ENCODE measurements at places on chromosomes 7 and 10.

GRCh38 chr7:148708026-148708885, 9.6 kb downstream of the CUL1 start:
- no peak for DNase-seq

DNA sequence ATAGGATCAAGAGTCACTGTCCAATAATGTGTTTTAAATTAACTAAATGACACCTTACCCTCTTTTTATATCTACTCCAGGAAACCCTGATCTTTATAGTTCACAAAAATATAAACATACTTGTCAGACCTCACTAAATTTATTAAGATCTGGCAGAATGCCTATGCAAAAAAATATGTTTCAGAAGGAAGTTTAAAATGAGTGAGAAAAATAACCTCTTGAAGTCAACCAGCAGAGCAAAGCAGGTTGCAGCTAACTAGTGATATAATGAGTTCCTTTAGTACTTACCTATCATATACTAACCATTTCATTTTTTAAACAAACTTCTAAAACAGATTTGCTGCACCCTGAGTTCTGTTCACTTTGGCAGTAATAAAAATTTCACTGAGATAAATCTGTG, 14.0 kb upstream of the HGF start:
- DNase-seq: no peak

DNA sequence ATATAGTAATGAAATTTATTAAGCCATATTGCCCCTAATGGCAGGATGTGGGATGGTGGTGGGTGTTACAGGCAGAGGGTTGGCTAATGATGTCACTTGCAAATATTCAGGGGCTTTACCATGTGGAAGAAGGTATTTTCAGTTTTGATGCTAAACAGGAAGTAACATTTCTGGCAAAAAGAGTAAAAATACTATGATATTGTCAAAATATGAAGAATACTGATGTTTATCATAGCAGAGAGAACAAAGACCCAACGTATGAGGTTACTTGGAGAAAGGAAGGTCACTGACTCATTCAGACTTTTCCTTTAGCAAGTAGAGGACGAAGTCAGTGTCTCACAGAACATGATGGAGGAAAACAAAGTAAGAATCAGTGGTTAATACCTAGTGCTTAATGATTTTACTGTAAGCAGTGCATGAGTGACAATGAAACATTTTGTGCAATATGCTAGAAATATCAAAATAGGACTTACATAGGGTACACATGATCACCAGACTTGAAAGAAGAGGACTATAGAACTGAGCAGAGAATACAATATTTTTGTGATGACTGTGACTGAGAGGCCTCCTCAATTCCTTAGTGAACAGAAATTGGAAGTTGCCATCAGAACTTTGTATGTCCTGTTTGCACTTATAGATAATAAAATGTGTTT, 89.7 kb upstream of the STEAP4 start:
- DNase-seq: no peak

DNA sequence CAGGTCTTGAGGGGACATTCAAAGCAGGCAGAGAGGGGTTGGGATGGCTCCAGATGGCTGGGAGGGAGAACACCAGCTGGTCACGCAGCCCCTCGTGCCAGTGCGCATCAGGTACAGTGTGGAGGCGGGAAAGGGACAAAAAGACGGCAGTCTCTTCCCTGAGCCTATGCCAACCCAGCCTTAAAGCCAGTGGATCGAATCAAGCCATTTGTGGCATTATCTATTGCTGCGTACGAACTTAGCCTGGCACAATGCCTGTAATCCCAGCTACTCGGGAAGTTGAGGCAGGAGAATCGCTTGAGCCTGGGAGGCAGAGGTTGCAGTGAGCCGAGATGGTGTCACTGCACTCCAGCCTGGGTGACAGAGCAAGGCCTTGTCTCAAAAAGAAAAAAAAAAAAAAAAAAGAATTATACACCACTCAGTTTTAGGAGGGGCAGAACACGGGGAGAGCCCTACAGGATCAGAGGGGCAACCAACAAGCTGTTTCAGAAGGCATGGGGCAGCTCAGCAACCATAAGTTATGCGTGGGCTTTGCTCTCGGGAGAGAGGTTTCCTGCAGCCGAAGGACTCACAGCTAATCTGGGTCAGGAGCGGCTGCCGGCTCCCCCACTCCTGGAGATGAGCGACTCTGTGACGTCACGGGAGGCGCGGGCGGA, 356 bp upstream of the NDUFB2 start:
- DNase-seq: peak; percentile 98

DNA sequence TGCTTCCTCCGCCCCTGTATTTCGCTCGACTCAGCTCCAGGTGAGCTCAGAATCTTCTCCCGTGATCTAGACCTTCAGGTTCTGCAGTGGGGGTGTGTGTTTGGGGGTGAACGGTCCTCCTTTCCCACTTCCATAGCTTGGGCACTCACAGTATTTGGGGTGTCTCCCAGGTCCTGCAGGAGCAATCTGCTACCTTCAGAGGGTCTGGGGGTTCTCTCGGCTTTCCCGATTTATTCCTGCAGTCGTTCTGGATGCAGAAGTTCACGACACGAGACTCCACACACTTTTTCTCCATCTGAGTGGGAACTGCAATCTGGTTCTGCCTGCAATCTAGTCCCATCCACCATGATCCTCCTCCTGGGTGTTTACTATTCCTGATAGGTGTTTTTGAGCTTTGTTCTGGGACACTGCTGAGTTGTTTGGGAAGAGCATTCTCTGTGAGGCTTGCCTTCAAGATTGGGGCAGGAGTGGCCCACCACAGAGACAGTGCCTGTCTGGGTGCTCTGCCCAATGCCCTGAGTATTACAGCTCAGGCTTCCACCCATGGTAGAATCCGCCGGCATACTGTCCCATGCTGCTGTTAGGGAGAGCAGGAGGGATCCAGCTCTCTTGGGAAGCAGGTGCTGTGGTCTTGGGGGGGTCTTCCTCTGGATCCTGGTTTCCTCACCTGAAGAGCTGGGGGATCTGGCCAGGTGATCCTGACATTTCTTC, 29.8 kb downstream of the JAKMIP3 start:
- no peak for DNase-seq

DNA sequence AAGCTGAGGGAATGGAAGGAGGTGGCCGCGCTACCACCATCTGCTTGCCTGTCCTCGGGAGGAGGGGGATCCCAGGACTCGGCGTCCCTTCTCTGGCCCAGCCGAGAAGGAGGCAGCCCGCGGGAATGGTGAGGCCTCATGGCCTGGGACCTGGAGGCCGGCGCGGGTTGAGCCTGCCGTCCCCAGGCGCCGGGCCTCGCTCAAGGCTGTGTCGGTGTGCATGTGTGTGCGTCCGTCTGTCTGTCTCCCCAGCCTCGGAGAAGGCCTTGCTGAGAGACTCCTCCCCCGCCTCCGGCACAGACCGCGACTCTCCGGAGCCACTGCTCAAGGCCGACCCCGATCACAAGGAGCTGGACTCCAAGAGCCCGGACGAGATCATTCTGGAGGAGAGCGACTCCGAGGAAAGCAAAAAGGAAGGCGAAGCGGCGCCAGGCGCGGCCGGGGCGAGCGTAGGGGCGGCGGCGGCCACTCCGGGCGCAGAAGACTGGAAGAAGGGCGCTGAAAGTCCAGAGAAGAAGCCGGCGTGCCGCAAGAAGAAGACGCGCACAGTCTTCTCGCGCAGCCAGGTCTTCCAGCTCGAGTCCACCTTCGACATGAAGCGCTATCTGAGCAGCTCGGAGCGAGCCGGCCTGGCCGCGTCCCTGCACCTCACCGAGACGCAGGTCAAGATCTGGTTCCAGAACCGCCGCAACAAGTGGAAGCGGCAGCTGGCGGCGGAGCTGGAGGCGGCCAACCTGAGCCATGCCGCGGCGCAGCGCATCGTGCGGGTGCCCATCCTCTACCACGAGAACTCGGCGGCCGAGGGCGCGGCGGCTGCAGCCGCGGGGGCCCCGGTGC, 1.3 kb downstream of the HMX3 start:
- DNase-seq: no peak

GRCh38 chr10:48896756-48897440, 42.7 kb downstream of the LRRC18 start:
- no peak for DNase-seq

DNA sequence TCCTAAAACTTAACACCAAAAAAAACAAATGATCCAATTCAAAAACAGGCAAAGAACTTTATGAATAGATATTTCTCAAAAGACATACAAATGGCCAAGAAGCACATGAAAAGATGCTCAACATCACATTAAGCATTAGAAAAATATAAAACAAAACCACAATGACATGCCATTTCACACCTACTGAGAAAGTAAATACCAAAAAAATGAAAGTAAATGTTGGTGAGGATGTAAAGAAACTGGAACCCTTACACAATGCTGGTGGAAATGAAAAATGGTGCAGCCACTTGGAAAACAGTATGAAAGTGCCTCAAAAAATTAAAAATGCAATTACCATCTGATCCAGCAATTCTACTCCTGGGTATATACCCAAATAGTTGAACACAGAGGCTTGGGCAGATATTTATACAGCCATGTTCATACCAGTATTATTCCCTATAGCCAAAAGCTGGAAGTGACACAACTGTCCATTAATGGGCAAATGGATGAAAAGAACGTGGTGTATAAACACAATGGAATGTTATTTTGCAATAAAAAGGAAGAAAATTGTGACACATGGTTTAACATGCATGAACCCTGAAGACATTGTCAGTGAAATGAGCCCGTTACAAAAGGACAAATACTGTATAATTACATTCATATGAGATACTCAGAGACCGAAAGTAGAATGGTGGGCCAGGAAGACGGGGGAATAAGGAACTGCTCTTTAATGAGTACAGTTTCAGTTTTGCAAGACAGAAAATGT, 89.0 kb downstream of the JMJD1C start:
- no peak for DNase-seq

- peak; percentile 58 for DNase-seq
Observed at GRCh38 chr7:97064972-97065587, 40.4 kb upstream of the DLX5 start.

GRCh38 chr10:59079386-59080226, 96.8 kb upstream of the PHYHIPL start:
- peak; percentile 50 for DNase-seq

DNA sequence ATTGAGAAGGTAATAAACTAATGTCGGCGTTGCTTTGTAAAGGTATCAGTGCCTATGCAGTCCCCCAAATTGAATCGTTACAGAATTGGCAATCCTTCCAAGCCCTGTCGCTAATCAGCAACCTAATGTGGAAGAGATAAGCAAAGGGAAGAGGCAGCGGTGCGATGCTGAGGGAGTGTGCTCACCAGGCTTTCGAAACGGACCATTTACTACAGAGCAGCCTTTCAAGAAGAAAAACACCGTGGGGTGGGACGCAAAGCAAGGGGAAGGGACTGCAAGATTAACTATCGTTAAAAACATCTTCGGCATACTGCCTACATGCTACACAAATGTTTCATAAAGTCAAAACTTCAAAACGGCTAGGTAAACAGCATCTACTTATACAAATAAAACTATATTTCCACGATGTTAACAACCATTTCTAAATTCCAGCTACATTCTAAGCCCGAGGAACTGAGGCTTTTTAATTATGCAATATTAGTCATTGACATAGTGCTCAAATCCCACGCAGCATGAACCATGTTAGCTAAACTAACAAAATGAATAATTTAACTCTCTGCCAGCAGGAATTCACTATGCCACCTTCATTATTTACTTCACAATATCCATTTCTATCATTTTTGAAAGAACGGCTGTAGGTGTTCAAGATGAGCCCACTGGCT, 85.2 kb downstream of the CHCHD3 start:
- no peak for DNase-seq

DNA sequence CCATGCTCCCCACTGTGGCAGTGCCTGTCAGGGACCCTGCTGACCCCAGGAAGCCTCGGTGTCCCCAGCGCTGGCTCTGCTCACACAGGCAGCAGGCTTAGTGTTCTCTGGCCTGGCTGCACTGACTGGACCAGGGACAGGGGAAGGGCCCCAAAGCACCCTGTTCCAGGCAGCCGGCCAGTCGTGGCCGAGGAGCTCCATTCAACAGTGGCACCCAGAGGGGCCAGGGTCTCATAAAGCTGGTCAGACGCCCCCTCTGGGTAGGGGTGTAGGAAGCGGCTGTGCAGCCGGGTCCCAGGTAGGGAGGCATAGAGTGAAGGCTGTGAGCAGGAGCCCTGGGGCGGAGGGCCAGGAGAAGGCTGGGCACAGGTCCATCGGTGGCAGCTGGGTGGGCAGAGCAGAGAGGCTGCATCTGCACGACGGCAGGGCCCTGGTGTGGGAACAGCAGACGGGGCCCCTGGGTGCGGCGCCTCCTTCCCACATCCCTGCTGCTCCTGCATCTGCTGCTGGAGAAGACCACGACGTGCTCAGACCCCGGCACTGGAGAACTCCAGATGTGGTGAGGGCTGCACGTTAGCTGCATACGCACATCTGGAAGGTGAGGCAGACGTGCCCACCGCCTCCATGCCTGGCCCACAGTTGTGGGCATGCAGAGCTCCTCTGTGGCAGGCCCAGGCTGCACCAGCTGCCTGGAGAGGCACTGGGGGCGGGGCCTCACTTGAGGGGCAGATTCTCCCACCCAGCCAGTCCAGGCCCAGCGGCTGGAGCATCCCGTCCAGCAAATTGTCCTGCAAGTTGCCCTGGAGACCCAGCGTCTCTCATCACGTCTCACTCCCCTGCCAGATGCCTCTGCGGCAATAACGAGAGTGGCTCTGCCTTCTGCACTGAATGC, 25.1 kb downstream of the MNX1 start:
- no peak for DNase-seq

DNA sequence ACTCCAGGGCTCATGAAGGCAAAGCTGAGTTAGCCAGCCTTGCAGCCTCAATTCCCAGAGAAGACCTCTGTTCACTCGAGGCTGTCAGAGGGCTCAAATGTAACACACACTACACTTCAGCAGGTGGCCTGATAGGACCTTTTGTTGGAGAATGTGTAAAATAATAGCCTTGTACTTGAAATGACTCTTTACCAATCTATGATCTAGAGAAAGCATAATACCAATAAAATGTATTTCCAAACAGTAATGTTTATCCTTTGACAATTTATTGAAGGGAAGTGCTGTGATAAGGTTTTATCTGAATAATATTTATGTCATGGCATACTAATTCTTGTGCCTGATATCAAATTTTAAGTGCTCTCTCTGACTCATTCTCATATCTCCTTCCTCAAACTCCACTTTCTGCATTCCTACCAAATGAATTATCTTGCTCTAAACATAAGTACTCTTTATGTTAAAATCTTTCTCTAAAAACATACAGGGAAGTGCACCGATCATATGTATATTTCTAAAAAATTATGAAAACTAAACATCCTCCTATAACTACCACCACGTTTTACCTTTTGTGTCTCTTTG, 20.9 kb downstream of the CYP3A7 start:
- DNase-seq: no peak

- DNase-seq: no peak
Observed at GRCh38 chr10:132634241-132634946, 96.8 kb downstream of the INPP5A start.

DNA sequence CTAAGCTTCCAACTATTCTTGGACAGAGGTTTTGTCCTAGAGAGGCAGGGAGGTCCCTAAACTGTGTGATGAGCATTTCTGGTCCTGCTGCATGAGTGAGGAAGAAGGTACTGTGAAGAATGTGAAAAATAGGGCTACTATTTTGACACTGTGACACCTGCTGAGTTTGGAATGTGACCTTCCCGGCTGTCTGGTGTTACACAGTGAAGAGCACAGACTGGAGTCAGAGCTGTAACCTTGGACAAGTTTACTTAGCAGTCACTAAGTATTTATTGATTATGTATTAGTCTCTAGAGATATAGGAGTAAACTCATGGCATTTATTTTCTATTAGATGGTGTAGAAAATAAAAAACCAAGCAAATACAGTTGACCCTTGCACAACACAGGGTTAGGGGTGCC, 12.3 kb downstream of the GOLGA7B start:
- peak; percentile 24 for DNase-seq

Measured in ACHN (cell line).